Body of pancreas (tissue), 4 donors: ENCODE measurements at places on chromosomes 13 and 19. TPM values are rescaled to one million over a fixed set of nuclear protein-coding genes. Genes with fewer than 3 reads are reported as not detected.

Gene CLIP3
- total RNA-seq = 3.3 TPM

Gene C19orf85
- total RNA-seq = not detected

Gene MEIOSIN
- total RNA-seq = not detected

Gene GFY
- not detected for total RNA-seq

- DNase-seq = peak; percentile 54
- H3K4me1 ChIP-seq = peaks cover 18% of the 10 kb centered on the region
- peak overlapping the region; percentile 71 for H3K27ac ChIP-seq
- H3K27me3 ChIP-seq = no peaks in the 10 kb centered on the region
Observed at GRCh38 chr19:2923510-2923909, 21.3 kb downstream of the ZNF77 start.

DNA sequence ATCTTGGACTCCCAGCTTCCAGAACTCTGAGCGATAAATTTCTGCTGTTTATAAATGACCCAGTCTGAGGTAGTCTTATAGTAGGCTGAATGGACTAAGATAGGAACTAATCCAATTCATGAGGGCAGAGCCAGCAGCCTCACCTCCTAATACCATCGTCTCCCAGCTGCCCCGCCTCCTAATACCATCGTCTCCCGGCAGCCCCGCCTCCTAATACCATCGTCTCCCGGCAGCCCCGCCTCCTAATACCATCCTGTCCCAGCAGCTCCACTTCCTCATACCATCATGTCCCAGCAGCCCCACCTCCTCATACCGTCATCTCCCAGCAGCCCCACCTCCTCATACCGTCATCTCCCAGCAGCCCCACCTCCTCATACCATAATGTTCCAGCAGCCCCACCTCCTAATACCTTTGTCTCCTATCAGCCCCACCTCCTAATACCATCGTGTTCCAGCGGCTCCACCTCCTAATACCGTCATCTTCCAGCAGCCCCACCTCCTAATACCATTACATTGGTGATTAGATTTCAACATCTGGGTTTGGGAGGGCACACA, 2.4 kb upstream of the ARGLU1 start:
- H3K4me3 ChIP-seq = no peak overlapping the region
- DNase-seq = peak; percentile 86
- no peaks in the 10 kb centered on the region for H3K36me3 ChIP-seq

DNA sequence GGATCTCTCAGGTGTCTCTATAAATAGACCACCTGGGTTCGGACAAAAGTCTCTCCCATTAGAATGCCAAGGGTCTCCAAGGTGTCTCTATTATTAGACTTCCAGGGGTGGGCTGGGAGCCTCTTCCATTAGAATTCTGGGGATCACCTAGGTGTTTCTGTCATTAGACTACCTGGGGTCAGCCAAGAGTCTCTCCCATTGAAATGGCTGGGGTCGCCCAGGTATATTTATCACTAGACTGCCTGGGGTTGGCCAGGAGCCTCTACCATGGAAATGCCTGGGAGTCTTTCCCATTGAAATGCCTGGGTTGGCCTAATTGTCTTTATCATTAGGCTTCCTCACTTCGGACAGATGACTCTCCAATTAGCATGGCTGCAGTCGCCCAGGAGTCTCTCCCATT, 1565.5 kb downstream of the UQCRFS1 start:
- no peaks in the 10 kb centered on the region for H3K27me3 ChIP-seq
- no peak overlapping the region for H3K27ac ChIP-seq
- DNase-seq = no peak
- no peaks in the 10 kb centered on the region for H3K4me1 ChIP-seq
- H3K36me3 ChIP-seq = no peaks in the 10 kb centered on the region

DNA sequence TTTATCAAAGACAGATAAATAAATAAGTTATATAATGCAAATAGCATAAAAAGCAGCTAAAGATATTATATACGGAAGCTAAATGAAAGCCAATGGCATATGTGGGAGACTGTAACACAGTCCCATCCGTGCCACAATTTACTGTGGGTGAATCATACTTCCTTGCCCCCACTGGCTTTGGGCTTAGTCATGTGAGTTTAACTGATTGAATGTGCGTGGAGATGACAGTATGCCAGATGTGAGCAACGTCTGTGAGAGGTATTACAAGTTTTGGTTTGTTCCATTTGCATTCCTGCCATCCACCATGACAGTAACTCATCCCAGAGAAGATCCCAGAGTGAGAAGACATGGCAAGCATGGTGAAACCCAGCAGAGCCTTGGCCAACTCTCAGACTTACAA, 340.0 kb downstream of the SUCLA2 start:
- no peaks in the 10 kb centered on the region for H3K36me3 ChIP-seq
- H3K4me1 ChIP-seq = no peaks in the 10 kb centered on the region
- no peak overlapping the region for H3K4me3 ChIP-seq
- DNase-seq = no peak
- H3K27ac ChIP-seq = no peak overlapping the region

- H3K4me3 ChIP-seq = no peak overlapping the region
- H3K36me3 ChIP-seq = no peaks in the 10 kb centered on the region
- peak; percentile 57 for DNase-seq
Observed at GRCh38 chr19:13022859-13023636, 27.8 kb downstream of the NFIX start.

DNA sequence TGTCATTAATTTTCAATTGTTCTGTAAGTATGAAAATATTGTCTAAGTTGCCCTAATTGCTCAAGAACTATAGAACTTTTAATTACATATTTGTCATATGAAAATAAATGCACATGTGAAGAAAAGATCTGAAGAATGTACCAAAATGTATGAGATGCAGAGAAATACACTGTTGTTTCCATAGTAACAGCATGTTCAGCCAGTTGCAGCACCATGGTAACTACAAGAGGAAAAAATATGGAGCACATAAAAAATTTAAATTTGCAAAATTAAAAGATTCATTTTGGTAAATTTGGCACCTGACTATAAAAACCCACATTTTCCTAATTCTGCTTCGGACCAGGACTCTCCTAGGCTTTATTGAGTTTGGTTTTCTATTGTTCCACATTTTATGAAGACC, 1170.0 kb upstream of the MIR17HG start:
- no peak for DNase-seq
- no peak overlapping the region for H3K4me3 ChIP-seq
- H3K27me3 ChIP-seq = no peaks in the 10 kb centered on the region
- H3K27ac ChIP-seq = no peak overlapping the region
- no peaks in the 10 kb centered on the region for H3K4me1 ChIP-seq

GRCh38 chr19:10388957-10389356, 8.6 kb upstream of the TYK2 start:
- no peak overlapping the region for H3K27ac ChIP-seq
- DNase-seq = peak; percentile 94
- no peak overlapping the region for H3K4me3 ChIP-seq
- H3K4me1 ChIP-seq = no peaks in the 10 kb centered on the region
- peaks cover 8% of the 10 kb centered on the region for H3K36me3 ChIP-seq

DNA sequence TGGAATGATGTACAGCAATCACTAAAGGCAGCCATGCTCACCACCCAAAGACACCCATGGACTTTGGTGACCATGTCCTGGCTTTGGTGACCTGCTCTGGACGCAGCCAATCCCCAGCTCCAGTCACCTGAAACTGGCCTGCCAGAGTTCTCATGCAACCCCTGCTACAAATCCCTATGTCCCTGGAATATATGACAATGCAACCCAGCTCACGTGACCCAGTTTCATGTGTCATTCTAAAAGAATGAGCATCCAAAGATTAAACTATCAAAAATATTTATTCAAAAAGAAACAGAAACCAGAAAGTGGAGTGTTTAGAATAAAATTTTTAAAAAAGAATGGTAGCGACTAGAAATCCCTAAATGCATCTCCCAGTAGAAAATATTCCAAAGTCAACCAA, 203.3 kb upstream of the IRS2 start:
- H3K36me3 ChIP-seq = no peaks in the 10 kb centered on the region
- no peaks in the 10 kb centered on the region for H3K4me1 ChIP-seq
- no peak overlapping the region for H3K4me3 ChIP-seq
- no peak overlapping the region for H3K27ac ChIP-seq
- DNase-seq = no peak
